NCI-H1105 (cell line): ENCODE measurements at places on chromosomes 11 and 22.

GRCh38 chr22:29816539-29816938 is 21.5 kb downstream of the ASCC2 start:
- no peak for DNase-seq

GRCh38 chr11:6404342-6405051 is 14.2 kb downstream of the SMPD1 start:
- no peak for DNase-seq

- DNase-seq = no peak
These were observed 30.4 kb downstream of the COMMD9 start for GRCh38 chr11:36258730-36259360.

GRCh38 chr11:62648185-62648966 is 2.0 kb upstream of the GANAB start:
- DNase-seq = no peak

DNA sequence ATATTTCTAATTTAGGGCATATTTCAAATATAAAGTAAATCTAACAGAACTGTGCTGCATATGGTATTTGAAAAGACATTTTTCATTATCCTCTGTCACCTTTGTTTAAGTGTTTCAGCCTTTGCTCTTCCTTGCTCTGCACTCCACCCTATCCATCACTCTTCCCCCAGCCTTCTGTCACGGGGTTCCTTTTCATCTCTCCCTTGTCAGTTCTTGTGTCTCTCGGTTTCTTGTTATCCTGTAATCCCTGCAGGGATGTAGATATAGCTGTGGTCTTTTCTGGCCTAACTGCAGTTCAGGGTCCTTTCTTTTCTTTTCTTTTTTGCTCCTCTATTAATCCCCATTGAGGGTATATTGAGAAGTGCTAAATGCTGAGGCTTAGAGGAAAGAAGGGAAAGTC is 261.9 kb downstream of the DCDC1 start:
- no peak for DNase-seq

- DNase-seq = peak; percentile 24
These were observed 8.5 kb downstream of the YPEL4 start for GRCh38 chr11:57641011-57641807.

DNA sequence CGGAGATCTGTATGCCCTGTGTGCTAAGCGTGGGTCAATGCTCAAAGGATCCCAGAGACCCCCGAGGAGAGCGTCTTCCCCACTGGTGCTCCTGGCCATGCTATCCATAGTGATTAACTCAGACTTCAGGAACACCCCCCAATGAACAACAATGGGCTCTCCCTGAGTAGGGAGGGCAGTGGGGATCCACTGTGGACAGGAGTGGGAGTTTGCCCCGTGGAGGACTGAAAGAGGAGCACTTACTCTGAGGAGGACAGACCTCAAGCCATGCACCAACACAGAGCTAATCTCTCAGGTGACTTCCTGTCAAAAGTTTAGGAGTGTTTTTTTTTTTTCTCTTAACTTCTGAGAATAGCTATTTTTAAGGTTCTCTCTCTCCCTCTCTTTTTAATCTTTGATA is 24.4 kb downstream of the SLC1A2 start:
- DNase-seq = no peak

- DNase-seq = no peak
These were observed 4.6 kb downstream of the MN1 start for GRCh38 chr22:27796829-27797519.

DNA sequence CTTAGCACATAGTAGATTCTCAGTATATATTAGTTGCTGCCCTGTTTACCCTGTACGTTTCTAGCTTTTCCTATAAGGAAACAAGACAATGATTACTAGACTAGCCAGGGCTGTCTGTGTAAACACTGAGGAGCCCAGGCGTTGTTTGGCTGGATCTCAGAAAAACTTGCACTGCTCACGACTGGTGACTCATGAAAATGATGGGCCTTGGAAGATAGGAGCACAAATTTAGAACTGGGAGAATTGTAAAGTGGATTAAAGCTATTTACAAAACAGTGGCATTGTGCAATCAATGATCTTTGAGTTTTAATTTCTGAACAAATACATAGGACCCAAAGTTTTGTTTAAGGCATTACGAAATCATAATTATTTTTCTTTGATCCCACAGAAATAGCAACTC is 276.9 kb downstream of the FAM76B start:
- no peak for DNase-seq

DNA sequence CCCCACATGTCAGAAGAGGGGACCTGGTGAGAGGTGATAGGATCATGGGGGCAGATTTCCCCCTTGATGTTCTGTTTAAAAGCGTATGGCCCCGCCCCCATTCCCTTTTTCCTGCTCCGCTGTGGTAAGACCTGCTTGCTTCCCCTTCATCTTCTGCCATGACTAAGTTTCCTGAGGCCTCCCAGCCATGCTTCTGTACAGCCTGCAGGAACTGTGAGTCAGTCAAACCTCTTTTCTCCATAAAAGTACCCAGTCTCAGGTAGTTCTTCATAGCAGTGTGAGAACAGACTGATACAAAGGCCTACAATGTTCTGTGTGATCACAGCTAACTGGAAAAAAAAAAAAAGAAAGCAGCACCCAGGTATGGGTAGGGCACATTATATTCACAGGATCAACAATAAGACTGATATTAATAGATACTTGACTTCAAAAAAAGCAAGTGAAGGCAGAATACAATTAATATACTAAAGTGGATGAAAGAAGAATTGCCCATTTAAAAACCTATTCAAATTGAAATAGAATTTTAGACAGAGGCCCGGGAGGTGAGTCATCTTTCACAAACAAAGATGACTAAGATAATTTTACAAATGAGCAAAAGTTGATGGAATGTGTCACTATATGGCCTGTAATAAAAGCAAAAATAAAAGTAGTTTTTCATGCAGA is 1.7 kb upstream of the OR52K1 start:
- DNase-seq = no peak

DNA sequence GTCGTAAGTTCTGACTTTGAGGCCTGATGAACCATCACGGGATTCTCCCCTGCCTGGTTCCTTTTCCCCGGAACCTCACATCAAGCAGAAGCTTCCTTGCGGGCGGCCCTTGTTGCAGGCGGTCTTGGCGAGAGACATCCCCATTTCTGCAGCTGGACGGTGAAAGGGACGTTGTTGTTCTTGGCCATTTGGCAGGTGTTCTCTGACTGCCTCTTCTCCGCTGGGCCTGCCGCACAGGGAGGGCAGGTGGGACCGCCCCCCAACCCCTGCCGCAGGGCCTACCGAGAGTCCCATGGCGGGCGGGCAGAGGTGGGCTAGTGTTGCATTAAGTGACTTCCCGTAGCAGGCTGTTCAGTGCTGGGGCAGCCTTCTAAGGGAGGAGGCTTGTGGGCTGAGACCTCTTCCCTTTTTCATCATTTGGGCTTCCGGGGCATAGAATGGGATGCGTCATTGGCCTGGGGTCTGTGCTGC is 26.9 kb upstream of the GRAMD4 start:
- no peak for DNase-seq

- DNase-seq = no peak
These were observed 30.4 kb upstream of the CD5 start for GRCh38 chr11:61071913-61072312.

GRCh38 chr11:125542709-125543108 is 26.6 kb upstream of the EI24 start:
- DNase-seq = no peak

- DNase-seq = no peak
These were observed 444.3 kb downstream of the TBC1D22A start for GRCh38 chr22:47206666-47207218.

DNA sequence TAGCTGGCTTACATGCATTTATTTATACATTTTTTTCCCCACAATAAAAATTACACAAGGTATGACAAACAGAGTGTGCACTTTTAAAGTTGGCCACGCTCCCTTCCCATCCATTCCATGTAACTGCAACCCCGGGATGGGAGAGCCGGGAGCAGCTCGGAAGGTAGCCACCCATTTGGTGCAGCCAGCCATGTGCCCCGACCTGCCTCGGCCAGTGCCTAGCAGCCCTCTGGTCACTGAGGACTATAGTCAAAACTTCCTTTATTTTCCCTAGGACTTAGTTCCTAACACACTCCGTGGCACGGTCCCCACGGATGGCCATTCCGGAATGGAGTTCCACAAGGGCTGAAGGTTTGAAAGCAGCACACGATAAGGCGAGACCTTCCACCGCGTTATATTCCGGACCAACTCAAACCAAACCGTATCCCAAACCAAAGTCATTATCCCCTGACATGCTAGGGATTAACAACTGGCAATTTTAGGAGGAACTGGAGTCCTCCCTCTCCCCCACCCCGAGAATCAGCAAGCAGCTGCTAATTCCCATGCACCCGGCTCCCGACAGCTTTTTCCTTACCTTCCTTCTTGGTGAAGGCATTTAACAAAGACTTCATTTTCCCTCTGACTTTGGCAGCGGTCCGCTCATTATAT is 426.4 kb downstream of the SHANK2 start:
- DNase-seq = no peak

- DNase-seq = peak; percentile 98
These were observed at the start of gene RAD9A for GRCh38 chr11:67391304-67392182. Gene RAD9A, plus strand, starts transcription at chr11:67391986. Its CDS starts 59 bp downstream, at chr11:67392045.

DNA sequence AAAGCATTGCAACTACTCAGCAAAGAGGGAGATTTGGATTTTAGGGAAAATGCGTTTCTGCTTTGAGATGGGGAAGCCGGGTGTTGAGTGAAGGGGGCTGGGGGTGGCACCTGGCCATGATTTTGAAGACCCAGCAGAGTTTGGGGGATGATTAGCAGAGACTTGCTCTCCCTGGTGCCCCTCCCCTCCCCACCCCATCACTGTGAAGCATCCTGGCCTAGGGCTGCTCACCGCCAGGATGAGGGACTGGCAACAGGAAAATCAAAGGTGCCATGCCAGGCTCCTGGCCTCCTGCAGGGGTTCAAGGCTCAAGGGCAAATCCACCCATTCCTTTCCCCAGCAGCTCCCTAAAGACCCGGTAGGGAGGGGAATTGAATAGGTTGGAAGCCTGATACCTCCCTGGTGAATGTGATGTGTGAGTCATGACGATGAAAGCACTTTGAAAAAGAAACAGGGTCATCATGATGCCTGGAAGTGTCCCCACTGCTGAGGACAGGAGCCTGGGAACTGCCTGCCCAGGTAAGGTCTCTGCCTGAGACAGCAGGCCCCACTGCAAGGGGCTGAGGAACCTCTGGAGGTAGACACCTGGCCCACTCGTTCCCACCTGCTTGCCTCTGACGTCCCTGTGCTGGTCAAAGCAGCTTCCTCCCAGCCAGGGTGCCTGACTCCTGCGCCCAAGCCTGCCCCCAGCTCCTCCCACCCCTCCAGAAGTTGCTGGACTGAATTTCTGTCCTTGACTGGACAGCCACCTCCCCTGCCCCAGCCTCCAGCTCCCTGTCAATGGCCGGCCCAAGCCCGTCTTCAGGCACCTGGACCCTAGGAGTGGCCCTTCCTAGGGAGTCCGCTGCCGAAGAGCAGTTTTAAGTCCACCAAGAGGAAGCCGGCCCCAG is 1.7 kb downstream of the CHST1 start:
- no peak for DNase-seq

DNA sequence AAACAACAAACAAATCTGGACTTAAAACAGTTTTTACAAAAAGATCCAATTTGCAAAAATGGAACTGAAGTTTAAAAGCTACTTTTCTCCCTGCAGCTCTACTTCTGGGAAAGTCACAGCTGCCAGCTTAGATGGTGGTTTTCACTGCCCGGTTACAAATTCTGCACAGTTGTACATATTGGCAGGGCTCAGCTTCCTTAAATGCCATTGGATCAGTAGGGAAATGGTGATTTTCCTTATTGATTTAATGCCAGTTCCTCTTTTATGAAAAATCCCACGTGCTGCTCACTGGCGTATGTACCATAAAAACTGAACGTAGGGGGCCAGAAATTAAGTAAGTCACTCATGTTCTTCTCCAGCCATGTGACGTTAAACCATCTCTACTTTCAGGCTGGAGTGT is 22.8 kb downstream of the GRAP2 start:
- DNase-seq = no peak

- no peak for DNase-seq
These were observed 167.6 kb downstream of the WT1 start for GRCh38 chr11:32267679-32268187.

- no peak for DNase-seq
These were observed 9.2 kb downstream of the FXYD2 start for GRCh38 chr11:117815262-117815803.

- no peak for DNase-seq
These were observed 29.2 kb downstream of the ABTB2 start for GRCh38 chr11:34328632-34328910.

GRCh38 chr11:102831489-102832440 is 11.6 kb downstream of the MMP3 start:
- DNase-seq = no peak

- peak; percentile 97 for DNase-seq
These were observed 18.8 kb upstream of the SLC36A4 start for GRCh38 chr11:93216511-93217101.

- DNase-seq = no peak
These were observed 34.7 kb upstream of the FCHSD2 start for GRCh38 chr11:73176874-73177155.

- no peak for DNase-seq
These were observed 31.5 kb downstream of the STIM1 start for GRCh38 chr11:3886985-3887384.

- no peak for DNase-seq
These were observed 17.9 kb upstream of the TENM4 start for GRCh38 chr11:79458709-79459108.
